Stimulated activated CD8-positive, alpha-beta memory T cell treated with anti-CD3 and anti-CD28 coated beads, Interleukin-7, amount 100 ng/mL, for 1 hour (primary cell): ENCODE measurements at places on chromosomes 7 and 10.

DNA sequence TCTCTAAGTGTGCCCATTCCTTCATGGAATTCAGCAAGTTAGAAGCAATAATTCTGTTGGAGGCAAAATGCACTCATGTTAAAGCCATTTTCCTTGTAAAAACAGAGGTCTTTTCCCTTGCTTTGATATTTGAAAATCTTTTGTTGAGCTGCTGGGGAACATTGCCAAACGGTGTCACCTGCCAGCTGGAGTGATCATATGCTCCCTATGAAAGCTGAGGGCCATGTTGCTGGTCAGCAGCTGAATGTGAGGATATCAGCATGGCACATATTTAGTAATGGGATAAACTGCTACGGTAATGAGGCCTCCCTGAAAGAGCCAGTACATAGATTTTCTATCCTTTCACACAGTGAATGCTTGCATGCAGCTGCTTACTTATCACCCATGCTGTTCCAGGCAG is 224.3 kb downstream of the THSD7A start:
- DNase-seq: no peak

DNA sequence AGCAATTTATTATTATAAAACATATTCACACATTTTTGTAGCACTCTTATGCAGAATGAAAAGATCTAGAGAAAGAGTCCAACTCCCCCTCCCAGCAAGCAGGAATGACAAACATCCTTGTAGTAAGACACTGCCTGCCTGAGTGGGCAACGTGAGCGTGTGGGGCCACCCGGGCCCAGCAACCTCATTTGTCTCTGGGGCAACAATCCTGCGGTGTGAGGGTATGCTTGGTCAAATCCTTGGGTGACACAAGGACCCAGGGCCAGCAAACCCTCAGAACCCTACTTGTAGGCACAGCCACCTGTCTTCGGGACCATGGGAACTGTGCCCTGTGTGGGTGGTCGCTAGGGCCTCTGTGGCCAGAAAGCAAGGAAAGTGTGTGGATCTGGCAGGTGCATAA is 10.7 kb downstream of the RHEB start:
- no peak for DNase-seq

- no peak for DNase-seq
Observed at GRCh38 chr7:159207393-159207792, 62.7 kb upstream of the VIPR2 start.

GRCh38 chr10:114821915-114822443 is 399 bp downstream of the FHIP2A start:
- peak; percentile 4 for DNase-seq

GRCh38 chr7:146889806-146890555 is 773.4 kb downstream of the CNTNAP2 start:
- no peak for DNase-seq

DNA sequence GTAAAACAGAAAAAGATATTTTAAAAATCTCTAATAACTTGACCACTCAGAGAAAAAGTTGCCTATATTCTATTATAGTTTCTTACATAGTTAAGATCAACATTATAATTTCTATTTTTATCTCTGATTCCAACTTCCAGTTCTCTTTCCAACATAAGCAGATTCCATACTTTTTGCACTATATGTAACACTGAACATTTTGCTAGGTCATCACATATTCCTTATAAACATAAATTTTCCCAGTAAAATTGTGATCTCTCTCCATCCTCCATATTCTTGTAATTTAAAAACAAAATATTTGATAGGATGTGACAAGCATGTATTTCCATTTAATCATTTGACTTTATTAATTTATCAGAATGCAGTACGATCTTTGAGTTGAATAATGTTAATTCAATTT is 170.4 kb upstream of the THSD7A start:
- DNase-seq: no peak

- DNase-seq: no peak
Observed at GRCh38 chr10:11773761-11774441, 31.7 kb downstream of the ECHDC3 start.

GRCh38 chr10:86312701-86313270 is 53.8 kb downstream of the GRID1 start:
- no peak for DNase-seq

- DNase-seq: no peak
Observed at GRCh38 chr10:125592897-125593296, 90.1 kb downstream of the TEX36 start.

DNA sequence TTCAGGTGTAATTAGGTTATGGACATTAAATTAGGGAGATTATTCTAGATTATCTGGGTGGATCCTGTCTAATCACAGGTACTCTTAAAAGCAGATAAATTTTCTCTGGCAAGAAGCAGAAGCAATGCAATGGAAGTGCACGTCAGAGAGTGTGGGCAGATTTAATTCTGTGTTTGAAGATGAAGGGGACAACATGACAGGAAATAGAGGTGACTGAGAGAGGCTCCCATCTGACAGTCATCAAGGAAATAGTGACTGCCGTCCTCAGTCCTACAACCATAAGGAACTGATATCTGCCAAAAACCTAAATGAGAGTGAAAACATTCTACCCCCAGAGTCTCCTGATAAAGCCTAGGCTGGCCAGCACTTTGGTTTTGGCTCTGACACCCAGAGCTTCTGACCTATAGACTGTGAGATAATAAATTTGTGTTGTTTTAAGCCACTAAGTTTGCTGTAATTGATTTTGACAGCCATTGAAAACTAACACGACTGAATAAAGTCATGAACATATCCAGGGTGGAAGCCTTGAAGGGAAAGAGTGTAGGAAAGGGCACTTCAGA is 30.5 kb upstream of the DDX50 start:
- DNase-seq: no peak
